ENCODE measurements at places on chromosomes 6 and 20. TPM values are rescaled to one million over a fixed set of nuclear protein-coding genes. Genes with fewer than 3 reads are reported as not detected.

MCM3 gene
- total RNA-seq: 85.7 TPM

CCR6 gene
- total RNA-seq: not detected

SIRPB1 gene
- total RNA-seq: not detected

TMEM244 gene
- total RNA-seq: not detected

BCAS1 gene
- total RNA-seq: 2.3 TPM

DEFB127 gene
- total RNA-seq: not detected

CPXM1 gene
- total RNA-seq: 3.8 TPM

Data from fibroblast of the aortic adventitia (primary cell).